ENCODE measurements at places on chromosomes 4 and X.

- no peak for DNase-seq
Observed at GRCh38 chrX:16140983-16141382, 17.6 kb downstream of the GRPR start.

DNA sequence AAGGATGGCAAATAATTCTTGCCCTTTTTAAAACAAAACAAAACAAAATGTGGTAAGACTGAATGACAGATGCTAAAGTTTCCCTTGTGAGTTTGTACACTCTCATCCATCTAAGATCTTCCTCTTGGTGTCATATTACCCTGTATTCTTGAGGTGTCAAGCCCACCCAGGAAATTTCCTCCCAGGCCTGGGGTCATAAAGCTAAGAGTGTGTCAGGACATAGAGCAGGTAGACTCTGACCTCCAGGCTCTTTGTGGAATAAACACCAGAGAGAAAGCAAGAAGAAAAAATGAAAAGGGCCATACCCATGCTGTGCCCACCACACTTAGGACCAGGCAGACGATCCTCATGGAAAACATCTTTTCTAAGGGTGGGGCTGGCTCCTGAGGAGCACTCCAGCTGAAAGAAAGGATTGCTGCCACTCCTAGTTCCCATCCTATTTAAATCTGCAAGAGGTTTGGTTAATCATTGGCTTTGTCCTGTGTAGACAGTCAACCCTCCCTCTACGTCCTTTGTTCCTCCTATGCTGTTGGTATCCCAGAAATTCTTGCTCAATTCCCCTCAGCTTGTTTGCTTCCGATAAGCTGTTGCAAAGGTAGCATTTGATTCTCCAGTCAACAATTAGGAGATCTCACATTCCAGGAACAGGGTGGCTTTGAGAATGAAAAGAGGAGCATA lies at the start of gene FGA:
FGA (minus strand) TSS at position 414 of the 678 bp plus-strand sequence; CDS start at position 359, 55 bp downstream.
- no peak for DNase-seq

DNA sequence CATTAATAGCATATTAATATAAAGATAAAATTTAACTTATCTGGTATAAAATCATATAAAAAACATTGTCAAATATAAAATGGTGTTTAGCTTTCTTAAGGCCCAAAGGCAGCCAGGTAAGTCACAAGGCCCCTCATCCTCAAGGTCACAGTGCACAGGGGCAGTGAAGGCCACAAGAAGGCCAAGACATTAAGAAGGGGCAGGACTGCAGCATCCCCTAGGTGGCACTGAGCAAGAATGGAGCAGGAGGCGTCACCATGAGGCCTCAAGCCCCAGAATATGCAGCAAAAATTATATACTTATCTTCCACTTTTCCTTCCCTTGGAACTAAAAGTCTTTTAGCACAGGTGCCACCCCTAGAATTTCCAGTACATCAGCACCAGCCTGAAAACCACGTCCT lies 49.5 kb upstream of the MAGEA8 start:
- no peak for DNase-seq

DNA sequence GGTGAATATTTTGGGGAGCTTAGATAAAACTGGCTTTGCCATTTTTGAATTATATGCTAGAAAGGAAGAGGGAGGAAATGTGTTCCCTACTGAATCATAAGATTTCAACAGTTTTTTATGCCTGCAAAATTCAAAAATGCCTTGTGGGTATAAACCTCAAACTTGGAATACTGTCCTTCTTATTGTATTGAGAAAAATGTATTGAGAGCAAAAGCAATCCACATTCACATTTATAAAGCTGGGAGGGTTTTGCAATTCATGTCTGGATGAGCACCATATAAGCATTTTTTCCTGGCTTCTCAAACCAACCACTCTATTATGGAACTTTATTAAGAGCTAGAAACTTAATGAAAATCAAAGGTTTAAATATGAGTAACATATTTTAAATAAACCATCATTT lies 289.8 kb downstream of the PCDH7 start:
- no peak for DNase-seq

GRCh38 chr4:71009890-71010588 lies 16.6 kb downstream of the DCK start:
- no peak for DNase-seq

GRCh38 chr4:78704981-78705683 lies 71.0 kb upstream of the BMP2K start:
- DNase-seq: no peak

- DNase-seq: no peak
Observed at GRCh38 chr4:151340751-151341385, 15.5 kb upstream of the SH3D19 start.

GRCh38 chr4:81688085-81688484 lies 216.4 kb upstream of the RASGEF1B start:
- DNase-seq: no peak

DNA sequence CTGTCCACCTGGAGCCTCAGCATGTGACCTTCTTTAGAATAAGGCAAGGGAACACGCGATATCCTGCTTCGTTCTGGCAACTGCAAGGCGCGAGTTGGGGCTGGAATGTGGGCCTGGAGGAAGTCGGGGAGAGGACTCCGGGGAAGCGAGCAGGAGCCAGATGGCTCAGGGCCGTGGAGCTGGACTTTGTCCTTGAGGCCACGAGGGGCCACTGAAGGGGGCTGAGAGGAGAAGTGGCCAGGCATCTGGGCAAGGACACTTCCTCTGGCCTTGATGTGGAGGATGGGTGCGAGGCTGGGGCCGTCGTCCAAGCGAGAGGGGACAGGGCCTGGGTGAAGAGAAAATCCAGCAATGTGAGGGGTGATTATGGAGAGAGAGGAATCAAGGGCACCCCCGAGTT lies 12.2 kb upstream of the DUSP9 start:
- DNase-seq: no peak

Measured in right kidney (tissue), 9 donors.